CD8-positive, alpha-beta memory T cell (primary cell): ENCODE measurements at places on chromosomes 1 and 21. TPM values are rescaled to one million over a fixed set of nuclear protein-coding genes. Genes with fewer than 3 reads are reported as not detected.

OR10J1 gene
- not detected for polyA plus RNA-seq

SLC9C2 gene
- polyA plus RNA-seq: not detected

- no peak overlapping the region for H3K4me3 ChIP-seq
- no peaks in the 10 kb centered on the region for H3K27me3 ChIP-seq
- H3K4me1 ChIP-seq: peaks cover 45% of the 10 kb centered on the region
- H3K27ac ChIP-seq: no peak overlapping the region
- no peaks in the 10 kb centered on the region for H3K36me3 ChIP-seq
- no peak for DNase-seq
Observed at GRCh38 chr1:25710583-25711347, 89.2 kb upstream of the SELENON start.

GRCh38 chr1:49086327-49086726 lies 309.6 kb upstream of the BEND5 start:
- H3K27me3 ChIP-seq: no peaks in the 10 kb centered on the region
- DNase-seq: no peak
- H3K4me3 ChIP-seq: no peak overlapping the region
- no peaks in the 10 kb centered on the region for H3K36me3 ChIP-seq

DNA sequence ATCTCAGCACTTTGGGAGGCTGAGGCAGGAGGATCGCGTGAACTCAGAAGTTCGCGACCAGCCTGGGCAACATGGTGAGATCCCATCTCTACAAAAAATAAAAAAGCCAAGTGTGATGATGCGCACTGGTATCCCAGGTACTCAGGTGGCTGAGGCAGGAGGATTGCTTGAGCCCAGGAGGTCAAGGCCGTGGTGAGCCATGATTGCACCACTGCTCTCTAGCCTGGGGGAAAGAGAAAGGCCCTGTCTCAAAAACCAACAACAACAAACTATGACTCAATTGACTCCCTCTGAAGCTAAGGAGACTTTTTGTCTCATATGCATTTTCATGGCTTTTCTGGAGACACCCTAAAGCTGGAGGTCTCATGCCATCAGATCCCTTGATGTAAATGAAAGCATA lies 118.8 kb downstream of the CCDC185 start:
- DNase-seq: no peak
- peaks cover 33% of the 10 kb centered on the region for H3K4me1 ChIP-seq
- H3K27ac ChIP-seq: no peak overlapping the region
- no peak overlapping the region for H3K4me3 ChIP-seq
- H3K27me3 ChIP-seq: no peaks in the 10 kb centered on the region
- no peaks in the 10 kb centered on the region for H3K36me3 ChIP-seq

GRCh38 chr1:222068937-222069336 lies 327.0 kb upstream of the DUSP10 start:
- no peaks in the 10 kb centered on the region for H3K27me3 ChIP-seq
- H3K27ac ChIP-seq: no peak overlapping the region
- no peak for DNase-seq
- no peaks in the 10 kb centered on the region for H3K36me3 ChIP-seq
- H3K4me3 ChIP-seq: no peak overlapping the region

DNA sequence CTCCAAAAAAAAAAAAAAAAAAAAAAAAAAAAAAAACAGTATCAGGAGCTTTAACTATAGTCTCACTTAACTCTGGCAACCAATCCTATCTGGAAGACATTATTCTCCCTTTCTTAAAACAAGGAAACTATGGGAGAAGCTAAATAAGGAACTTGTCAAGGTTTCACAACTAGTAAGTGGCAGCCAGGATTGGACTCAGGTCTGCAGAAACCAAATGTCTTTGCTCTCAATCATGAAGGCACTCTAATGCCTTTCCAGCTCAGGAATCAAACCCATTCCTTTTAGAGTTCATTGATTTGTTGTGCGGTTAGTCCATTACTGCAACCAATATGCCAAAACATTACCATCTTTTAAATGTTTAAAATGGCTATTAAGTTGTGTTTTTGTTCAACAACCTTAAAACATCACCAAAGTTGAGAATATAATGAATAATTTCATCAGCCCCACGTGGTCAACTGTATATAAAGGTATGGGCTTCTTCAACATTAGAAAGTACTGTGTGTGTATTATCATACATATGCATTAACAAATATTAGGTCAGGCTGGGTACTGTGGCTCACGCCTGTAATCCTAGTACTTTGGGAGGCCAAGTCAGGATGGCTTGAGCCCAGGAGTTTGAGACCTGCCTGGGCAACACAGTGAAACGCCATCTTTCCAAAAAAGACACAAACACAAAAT lies 1.5 kb downstream of the EPRS1 start:
- peak overlapping the region; percentile 87 for H3K27ac ChIP-seq
- no peaks in the 10 kb centered on the region for H3K36me3 ChIP-seq
- no peak for DNase-seq
- no peaks in the 10 kb centered on the region for H3K27me3 ChIP-seq
- peak overlapping the region; percentile 81 for H3K4me3 ChIP-seq
- peaks cover 26% of the 10 kb centered on the region for H3K4me1 ChIP-seq

DNA sequence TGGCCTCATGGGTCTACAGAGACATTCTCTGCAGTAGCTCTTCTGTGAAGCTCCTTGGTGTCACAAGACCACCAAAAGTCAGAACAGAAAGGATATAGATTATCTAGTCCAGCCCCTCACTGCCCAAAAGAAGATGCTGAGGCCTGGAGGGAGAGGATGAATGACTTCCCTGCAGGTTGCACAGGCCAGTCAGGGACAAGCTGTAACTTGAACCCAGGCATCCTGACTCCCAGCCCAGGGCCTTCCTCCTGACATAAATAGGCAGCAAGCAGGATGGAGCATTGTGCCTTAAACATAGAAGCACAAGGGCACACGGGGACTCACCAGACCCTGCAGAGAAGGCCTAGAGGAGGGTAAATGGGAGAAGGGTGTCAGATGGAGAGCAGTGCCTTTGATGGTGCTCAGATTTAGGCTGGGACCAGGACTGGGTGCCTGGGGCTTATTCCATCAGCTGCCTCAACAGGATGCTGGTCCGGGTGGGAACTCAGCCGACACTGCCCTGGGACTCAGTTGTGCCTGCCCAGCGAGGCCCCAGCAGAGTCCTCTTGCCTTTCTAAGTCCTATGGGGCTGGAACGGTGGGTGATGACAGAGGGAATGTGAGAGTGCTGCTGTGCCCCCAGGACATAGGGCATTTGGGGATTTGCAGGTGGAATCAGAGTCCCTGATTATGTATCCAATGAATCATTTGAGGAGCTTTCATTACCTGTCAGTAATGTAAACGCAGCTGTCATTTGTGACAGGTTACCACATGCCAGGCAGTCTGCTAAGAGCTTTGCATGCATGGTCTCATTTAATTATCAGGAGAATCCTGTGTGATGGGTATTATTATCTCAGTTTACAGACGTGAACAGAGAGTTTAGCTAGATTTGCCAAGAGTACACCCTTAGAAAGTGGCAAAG lies 13.2 kb downstream of the S100A7A start:
- DNase-seq: no peak
- H3K36me3 ChIP-seq: no peaks in the 10 kb centered on the region
- no peaks in the 10 kb centered on the region for H3K4me1 ChIP-seq
- no peaks in the 10 kb centered on the region for H3K27me3 ChIP-seq
- H3K27ac ChIP-seq: no peak overlapping the region
